Spleen (tissue), 13 donors: ENCODE measurements at places on chromosomes 12 and 14. TPM values are rescaled to one million over a fixed set of nuclear protein-coding genes. Genes with fewer than 3 reads are reported as not detected.
A peak's percentile ranks its signal among the peaks of the same experiment; 100 is the strongest.

DNA sequence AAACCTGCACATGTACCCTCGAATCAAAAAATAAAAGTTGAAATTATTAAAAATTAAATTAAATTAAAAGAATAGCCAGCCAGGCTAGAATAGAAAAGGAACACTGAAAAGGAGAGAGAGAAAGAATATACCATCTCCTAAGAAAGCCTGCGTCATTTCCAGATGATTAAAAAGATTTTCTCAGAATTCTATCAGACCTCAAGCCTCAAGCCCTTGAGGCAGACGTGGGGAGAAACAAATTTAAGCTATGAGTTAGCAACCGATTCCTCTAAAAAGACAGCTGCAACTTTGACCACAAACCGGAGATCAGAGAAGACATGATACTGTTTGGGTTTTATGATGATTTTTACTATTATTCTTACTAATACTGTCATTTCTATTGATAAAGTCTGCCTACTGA, 138.3 kb downstream of the KSR2 start:
- no peak for DNase-seq

DNA sequence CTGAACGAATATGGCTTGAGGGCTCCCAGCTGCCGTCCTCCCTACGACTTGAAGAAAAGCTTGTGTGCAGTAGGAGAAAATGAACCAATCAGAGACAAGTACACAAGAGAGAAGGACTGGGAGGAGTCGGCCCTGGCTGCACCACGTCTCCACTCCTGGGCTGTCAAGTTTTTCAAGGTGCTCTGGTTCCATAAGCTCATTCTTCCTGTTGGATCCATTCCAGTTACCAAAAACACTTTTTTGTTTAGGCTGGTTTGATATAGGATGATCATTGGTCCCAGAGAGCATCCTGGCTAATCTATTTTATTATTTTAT, 2.8 kb upstream of the A2ML1 start:
- no peak for DNase-seq

DNA sequence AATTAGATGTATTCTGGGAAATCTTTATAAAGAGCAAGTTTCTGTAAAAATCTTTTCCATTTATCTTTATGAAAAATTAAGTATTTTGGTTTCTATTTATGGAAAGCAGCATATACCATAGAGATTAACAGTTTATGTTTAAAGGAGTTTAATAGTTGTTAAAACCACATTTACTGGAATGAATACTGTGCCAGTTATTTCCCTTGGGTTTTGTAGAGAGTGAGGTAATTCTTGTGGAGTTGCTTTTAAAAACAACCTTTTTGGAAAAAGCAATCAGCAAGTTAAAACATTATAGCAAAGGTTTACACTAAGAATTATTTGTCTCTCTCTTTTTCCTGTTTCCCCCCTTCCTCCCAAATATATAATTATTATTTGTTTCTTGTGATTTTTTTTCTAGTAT, 34.9 kb downstream of the AEBP2 start:
- no peak for DNase-seq

GRCh38 chr14:94660306-94660946, 48.2 kb downstream of the SERPINA3 start:
- no peak for DNase-seq

DNA sequence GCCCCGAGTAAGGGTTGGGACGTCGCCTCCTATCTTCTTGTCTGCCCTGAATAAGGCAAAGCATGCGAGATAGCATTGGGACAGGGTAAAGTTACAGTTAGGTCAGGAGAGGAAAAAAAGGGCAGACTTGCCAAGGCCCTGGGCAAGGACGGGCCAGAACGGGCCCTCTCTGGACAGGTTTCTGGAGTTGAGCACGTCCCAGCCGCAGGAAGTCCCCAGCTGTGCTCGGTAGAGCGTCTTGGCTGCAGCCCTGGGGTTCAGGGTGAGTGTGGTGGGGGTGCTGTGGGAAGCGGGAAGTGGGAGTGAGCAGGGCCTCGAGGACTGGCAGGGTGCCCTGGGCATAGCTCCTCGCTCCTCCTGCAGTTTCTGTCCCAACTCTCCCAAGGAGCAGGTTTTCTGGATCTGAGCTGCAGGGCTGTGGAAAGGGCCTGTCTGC, 5.4 kb downstream of the RPS6KL1 start:
- no peak for DNase-seq

- no peak for DNase-seq
Observed at GRCh38 chr14:103638594-103638993, 9.6 kb downstream of the KLC1 start.

DNA sequence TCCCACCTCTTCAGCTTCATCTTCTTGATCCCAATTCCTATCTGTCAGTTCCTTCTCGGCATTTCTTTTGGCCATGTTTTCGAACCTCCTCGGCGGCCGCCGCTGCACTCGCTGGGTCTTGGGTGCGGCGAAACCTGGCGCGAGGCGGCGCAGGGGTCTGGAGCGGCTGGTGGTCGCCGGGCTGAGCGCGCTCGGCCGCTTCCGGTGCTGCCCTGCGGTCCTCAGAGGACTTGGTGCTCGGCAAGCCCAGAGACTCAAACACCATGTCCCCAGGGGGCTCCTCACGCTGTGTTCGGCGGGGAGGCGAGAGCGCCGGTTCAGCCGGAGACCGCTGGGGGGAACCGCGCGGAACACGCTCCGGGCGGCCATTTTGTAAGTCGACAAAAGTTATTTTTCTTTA, 51.8 kb downstream of the PPP1R36 start:
- DNase-seq, result no peak

GPR84 gene
- total RNA-seq, result 1.8 TPM

DNA sequence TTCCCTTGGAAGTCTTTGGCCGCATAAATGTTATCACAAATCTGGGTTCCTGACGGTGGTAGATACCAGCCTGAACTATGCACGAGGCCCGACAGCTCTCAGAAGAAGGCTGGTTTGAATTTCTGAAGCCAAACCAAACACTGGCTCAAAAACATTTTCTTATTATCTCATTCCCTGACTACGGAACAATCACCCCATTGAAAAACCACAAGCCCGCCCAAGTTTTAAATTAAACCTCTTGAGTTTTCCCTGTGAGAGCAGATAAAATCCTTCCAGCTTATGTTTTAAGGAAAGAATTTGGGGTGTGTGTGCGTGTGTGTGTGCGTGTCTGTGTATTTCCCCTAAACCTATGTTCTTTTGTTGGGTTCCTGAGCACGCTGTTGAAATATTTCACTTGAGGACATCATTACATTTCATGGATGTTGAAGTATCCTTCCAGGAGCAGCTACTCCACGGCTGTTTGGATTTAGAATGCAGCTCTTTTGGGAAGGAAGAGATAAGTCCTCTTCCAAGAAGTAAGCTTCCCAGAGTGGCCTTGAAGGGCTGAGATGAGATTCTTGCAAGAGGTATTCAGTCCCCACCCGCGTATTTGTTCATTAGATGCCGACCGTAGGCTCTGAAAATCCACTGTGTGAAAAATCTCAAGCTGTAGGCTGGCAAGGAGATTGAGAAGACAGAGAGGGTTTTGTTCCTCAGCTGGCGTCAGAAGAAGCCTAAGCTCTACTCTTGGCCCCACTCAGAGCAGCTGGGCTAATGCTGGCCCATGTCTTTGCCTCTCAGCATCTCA, 131.0 kb upstream of the NCOR2 start:
- DNase-seq, result no peak

DNA sequence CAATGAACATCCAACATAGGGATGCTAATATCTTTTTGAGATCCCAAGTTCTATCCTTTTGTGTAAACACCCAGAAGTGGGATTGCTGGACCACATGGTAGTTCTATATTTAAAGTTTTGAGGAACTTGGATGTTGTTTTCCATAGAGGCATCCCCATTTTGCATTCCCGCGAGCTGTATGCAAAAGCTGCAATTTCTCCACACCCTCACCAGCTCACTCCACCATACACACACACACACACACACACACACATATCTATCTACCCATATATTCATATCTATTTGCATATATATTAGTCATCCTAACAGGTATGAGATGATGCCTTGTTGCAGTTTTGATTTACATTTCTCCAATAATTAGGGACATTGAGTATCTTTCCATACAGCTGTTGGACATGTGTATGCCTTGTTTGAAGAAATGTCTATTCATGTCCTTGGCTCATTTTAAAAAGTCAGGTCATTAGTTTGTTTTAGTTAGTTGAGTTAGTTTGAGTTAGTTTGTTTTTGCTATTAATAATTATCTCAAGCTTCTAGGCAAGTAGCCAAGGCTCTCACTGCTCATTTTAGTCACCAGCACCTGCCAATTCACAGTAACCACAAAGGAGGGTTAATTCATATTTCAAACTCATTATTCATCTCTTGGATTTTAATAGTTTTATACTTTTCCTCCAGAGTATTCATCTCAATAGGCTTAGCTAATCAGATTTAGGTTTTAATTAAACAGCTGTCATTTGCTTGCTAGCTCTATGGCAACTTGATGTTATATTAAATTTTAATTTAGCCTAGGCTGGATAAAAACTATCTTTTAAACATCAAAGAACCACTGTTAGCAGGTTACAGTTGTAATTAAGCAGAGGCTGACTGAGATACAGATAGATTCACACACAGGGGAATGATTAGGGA, 1435.9 kb upstream of the TMEM132C start:
- DNase-seq, result no peak

- no peak for DNase-seq
Observed at GRCh38 chr12:132049876-132050275, 94.2 kb downstream of the DDX51 start.

GRCh38 chr12:98635657-98636323, 8.8 kb downstream of the IKBIP start:
- DNase-seq, result no peak

KRT6A gene
- total RNA-seq, result not detected

BCL11B gene
- total RNA-seq, result 21.1 TPM

GRCh38 chr12:52559979-52560378, 7.0 kb upstream of the KRT71 start:
- DNase-seq, result no peak

DNA sequence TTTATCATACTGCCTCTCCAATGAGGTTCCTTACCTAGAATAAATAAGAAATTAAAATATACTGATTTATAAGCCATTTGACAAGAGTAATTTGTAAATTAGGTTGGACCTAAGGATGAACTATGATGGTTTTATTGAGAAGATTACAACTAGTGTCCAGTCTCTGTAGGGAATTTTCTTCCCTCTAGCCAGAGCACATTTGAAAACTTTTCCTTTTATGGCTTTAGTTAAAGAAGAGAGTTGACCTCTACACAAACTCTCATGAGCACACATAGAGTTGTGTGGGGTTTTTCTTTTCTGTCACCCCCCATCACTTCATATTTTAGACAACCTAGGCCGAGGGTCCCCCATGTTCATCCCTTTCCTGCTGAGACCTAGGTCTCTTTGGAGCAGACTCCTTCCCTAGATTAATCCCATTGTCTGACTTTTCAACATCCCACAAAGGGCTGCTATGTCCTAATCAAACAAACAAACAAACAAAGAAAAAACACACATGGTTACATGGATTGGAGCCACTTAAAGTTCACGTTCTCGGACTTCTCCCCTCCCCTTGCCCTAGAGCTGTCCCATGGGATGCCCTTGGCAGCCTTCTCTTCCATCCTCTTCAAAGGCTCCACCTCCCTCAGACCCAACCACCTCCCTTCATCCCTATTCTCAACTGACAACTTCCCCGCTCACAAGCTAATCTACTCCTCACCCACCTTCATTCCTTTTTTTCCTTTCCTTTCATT, 40.7 kb downstream of the GPR135 start:
- no peak for DNase-seq

GRCh38 chr12:8554451-8555195, 13.9 kb upstream of the CLEC4E start:
- DNase-seq, result no peak

AICDA gene
- 1.3 TPM for total RNA-seq

DNA sequence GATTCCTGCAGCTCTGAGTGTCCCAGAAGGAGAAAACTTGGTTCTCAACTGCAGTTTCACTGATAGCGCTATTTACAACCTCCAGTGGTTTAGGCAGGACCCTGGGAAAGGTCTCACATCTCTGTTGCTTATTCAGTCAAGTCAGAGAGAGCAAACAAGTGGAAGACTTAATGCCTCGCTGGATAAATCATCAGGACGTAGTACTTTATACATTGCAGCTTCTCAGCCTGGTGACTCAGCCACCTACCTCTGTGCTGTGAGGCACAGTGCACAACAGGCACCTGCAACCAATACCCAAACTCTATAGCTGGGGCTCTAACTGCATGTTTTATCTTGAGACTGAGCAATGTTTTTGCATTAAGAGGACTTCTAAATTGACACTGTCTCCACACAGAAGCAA, 379.2 kb upstream of the OR4E1 start:
- no peak for DNase-seq

CCDC88C gene
- total RNA-seq, result 126 TPM

GLIPR1L2 gene
- not detected for total RNA-seq

DNA sequence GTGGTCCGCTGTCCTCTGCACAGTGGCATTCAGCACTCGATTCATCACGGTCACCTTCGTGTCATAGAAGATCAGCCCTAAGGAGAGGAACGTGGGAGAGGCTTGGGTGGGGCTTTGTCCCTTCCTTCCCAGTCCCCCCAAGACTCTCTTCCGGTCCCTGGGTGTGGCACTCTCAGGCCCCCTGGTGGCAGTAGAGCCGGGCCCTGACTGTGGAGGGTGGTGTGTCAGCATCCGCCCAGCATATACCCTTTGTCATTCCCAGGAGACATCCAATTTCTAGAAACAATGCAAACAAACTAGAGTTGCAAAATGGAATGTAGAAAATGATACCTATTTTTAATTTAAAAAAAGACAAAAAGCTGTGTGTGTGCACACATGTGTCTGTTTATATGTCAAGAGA, 45.0 kb downstream of the TRAFD1 start:
- DNase-seq, result peak; percentile 75

FAM90A1 gene
- total RNA-seq, result 0.19 TPM

RCOR1 gene
- 23.6 TPM for total RNA-seq

- no peak for DNase-seq
Observed at GRCh38 chr14:99129998-99130397, 142.0 kb downstream of the BCL11B start.

- DNase-seq, result peak; percentile 62
Observed at GRCh38 chr12:3342051-3342450, 149.0 kb upstream of the PRMT8 start.

DNA sequence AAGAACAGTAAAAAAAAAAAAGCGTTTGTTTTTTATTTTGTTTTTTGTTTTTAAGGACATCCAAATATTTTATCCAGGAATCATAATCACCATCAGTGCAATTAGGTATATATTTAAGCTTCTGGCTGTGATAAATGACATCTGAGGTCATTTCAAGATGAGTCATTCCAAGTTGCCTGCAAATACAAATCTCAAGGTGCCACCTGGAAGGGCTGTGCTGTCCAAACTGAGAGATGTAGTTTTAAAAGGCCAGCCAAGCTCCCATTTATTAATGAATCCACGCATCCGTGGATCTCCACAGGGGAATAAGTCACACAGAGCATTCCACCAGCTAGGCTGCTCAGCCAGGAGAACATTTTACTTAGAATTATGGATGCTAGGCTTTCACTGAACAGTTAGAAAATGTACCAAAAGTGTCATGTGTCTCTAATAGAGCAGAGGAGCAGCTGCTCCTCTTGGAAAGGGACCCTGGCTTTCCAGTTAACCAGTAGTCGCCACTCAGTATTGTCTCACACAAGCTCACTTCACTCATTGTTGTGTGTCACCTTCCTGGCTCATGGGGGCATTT, 1151.4 kb upstream of the TMEM132C start:
- no peak for DNase-seq

- no peak for DNase-seq
Observed at GRCh38 chr14:59254911-59255545, 66.6 kb downstream of the DAAM1 start.
